NK-92 treated with Interleukin-12 subunit alpha and Interleukin-12 subunit beta, amount 100 ng/mL, for 24 hours (cell line): ENCODE measurements at places on chromosomes 12 and 14.

DNA sequence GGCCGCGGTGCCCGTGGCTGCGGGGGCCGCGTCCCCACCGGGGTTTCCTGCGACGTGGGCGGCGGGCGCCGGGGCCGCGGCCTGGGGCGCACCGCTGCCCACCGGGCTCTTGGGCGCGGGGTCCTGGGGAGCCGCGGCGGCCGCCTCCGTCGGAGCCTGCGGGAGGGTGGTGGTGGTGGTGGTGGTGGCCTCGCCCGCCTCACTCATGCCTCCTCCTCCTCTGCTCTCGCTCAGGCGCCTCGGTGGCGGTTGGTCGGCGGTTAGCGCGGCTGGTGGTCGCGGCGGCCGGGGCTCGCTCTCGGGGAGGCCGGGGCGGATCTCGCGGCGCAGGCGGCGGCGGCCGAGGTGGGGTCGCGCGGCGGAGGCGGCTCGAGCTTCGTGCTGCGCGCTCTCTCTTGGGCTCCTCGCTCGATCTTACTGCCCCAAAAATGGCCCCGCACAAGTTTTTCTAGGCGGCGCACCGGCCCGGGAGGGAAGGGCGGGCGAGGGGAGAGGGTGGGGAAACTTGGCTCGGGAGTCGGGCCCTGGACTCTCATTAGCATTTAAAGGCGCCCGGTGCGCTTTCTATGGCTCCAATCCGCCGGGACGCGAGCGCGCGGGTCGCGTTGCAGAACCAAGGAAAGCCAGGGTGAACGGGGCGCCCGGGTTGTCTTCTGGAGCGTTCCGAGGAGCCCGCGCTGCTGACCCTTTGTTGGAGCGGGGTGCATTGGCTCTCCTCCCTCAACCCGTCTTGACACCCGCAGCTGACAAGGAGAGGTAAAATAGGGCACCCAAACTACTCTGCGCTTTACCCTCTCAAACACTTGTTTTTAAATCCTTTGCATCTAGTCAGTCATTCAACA lies at the start of gene YBX3:
Gene YBX3, minus strand, starts transcription at position 419 of the 842 bp plus-strand sequence. Its CDS starts 212 bp downstream, at position 207.
- DNase-seq = no peak

- DNase-seq = no peak
Observed at GRCh38 chr12:132413931-132414588, 75.9 kb upstream of the FBRSL1 start.

DNA sequence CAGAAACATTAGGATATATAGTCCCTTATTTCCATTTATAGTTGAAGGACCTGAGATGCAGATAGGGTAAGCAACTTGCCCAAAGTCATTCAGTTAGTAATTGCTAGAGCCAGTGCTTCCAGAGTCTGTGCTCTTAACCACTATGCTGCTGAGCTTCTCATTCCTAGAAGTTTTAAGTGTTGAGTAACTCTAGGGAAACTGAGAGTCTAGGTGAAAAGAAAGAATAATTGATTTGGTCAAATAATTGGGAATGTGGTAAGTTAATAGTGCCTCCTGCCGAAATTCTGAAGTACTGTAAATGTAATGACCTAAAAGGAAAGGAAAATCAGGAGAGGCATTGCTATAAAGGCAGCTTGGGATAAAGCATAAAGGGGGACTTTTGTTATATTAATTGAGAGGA lies 14.1 kb downstream of the PYROXD1 start:
- DNase-seq = no peak

GRCh38 chr12:109621211-109621694 lies 47.7 kb downstream of the MVK start:
- DNase-seq = no peak

DNA sequence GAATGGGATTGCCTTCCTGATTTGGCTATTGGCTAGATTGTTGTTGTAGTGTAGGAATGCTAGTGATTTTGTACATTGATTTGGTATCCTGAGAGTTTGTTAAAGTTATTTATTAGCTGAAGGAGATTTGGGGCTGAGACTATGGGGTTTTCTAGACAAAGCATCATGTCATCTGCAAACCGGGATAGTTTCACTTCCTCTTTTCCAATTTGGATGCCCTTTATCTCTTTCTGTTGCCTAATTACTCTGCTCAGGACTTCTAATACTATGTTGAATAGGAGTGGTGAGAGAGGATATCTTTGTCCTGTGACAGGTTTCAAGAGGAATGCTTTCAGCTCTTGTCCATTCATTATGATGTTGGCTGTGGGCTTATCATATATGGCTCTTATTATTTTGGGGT lies 265.7 kb upstream of the MGAT4C start:
- DNase-seq = no peak

GRCh38 chr12:39368891-39369290 lies 74.0 kb downstream of the KIF21A start:
- no peak for DNase-seq
